Stimulated activated CD4-positive, alpha-beta T cell treated with anti-CD3 and anti-CD28 coated beads, Interleukin-12 subunit alpha, Interleukin-12 subunit beta, amount 100 ng/mL, for 4 hours (primary cell): ENCODE measurements at places on chromosomes 3 and 15.

GRCh38 chr3:101813817-101814440, 34.9 kb downstream of the NXPE3 start:
- DNase-seq, result no peak

- no peak for DNase-seq
Observed at GRCh38 chr3:3064297-3064696, 45.9 kb downstream of the IL5RA start.

DNA sequence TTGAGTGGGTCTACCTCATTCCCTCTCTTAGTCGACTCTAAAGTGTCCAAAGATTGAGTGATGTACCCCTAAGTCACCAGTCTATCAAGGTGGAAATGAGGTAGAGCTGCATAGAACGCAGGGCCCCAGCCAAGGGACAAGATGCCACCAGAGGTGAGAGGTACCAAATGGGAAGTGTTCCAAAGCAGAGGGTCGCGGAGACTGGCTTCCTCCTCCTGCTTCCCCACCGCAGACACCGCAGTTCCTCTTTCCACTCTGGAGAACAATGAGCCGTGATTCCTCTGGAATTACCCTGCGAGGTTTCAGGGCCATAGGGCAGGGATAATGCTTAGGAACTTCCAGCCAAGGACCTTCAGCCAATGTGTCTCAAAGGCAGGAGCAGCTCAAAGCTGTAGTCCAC, 55.8 kb downstream of the DAPK2 start:
- no peak for DNase-seq

DNA sequence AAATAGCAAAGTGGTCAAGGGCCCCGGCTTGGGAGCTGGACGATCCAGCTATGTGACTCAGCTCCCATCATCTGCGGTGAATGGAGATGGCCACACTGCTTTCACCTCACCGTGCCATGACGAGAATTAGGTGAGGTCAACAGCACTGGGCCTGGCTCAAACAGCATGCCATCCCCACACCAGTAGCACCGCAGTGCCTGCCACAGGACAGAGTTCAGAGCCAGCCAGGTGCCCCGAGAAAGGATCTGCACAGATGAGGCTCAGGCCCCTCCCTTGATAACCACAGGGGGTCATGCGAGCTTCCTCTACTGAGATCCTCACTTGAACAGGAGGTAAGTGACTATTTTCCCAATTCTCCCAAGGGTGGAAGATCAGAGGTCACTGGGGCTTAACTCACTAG, 29.4 kb downstream of the ZXDC start:
- DNase-seq, result no peak

GRCh38 chr15:75577401-75578172, 1.5 kb downstream of the PTPN9 start:
- no peak for DNase-seq

DNA sequence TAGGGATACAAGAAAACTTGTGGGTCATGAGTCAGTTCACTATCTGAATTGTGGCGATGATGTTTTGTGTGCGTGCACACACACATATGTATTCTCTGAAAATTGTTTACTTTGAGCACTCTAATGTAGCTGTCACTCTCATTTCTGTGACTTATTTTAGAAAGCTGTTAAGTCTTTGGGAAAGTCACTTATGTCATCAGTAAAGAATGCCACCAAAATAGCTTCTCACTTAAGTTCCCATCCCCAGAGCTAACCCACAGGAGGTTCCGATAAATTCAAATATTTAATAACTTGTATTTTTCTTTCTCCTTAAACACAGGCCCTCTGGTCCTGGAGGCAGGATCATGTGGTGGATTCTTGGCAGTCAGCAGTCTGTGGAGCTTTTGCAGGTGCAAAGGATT, 138.3 kb downstream of the LRIG1 start:
- DNase-seq, result no peak

DNA sequence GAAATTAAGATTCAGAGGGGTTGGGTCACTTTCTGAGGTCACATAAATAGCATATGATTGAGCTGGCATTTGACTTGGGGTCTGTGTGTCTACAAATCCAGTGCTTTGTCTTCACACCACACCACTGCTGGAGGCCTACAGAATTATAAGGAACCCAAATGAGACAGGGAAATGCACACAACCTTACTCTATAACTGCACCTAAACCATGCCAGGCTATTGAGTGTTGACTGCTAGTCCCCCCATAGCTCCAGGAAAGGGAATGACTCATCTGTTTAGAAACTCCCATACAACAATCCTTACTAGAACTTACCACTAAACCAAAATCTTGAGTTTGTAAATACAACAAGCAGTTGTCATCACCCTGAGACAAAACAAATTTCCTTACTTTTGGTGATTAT, 16.9 kb upstream of the TSC22D2 start:
- DNase-seq, result no peak

- DNase-seq, result no peak
Observed at GRCh38 chr3:25938566-25939325, 148.9 kb downstream of the OXSM start.

GRCh38 chr3:185561958-185562357, 9.6 kb upstream of the LIPH start:
- no peak for DNase-seq

GRCh38 chr3:23459465-23459864, 256.3 kb downstream of the UBE2E2 start:
- DNase-seq, result no peak

- no peak for DNase-seq
Observed at GRCh38 chr15:84856731-84857417, 27.6 kb upstream of the SLC28A1 start.

GRCh38 chr3:185647134-185647879, 61.2 kb downstream of the SENP2 start:
- DNase-seq, result no peak

GRCh38 chr3:9727041-9727595, 4.4 kb upstream of the BRPF1 start:
- DNase-seq, result peak; percentile 25

DNA sequence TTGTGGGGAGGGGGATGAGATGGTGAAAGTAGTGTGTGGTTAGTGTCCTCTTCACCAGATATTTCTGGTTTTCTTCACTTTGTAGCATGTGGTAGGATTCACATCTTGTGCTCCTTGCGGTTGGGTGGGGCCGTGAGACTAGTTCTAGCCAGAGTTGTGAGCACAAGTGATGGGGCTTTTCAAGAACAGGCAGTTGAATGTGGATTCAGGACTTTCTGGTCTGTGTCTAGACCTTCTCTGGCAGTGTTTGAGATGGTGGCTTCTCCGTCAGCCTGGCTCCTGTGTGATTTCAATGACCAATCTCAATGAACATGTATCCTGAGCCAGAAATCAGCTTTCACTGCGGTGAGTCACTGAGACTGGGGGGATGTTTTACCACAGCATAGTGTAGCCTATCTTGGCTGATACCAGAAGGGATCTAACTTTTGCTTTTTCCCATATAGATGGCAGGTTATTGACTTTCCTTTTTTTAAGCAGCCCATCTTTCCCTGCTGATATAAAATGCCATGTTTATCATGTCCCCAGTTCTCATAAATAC, 82.6 kb downstream of the RPLP1 start:
- DNase-seq, result no peak

- DNase-seq, result no peak
Observed at GRCh38 chr3:23455084-23455483, 252.0 kb downstream of the UBE2E2 start.

- DNase-seq, result no peak
Observed at GRCh38 chr3:14962762-14963161, 15.4 kb downstream of the NR2C2 start.

DNA sequence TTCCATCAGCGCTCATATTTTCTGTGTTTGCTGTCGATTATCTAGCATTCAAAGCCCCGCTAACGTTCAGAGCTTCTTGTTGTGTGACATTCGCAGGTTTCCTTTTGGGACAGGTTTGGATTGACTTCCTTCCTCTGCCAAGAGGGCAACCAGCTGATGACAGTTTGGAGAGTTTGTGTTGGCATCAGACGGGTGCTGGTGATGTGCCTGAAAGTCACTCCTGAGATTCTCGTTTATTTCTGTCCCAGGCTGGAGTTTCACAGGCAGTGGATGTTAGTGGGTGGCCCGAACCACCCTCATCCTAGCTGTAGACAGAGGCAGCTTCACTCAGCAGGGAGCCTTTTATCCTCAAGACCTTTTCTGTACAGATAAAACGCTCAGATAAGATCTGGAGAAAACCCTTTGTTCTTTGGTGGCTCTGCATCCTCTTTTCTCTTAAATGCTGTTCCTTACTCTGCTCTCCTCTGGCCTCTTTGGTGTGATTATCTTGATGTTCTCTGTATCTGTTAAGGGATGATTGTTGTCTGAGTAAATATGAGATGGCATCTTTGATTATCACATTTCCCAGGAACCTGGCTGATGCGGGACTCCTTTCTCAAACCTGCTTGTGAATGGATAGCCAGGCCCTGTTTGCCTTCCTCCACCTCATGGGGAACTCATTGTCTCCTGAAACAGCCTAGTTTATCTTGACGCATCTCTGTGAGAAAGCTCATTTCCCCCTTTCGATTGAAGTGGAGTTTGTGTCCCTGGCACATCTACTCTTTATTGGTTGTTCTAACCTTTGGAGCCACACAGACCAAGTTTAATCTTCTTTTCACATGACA, 35.9 kb downstream of the CGNL1 start:
- DNase-seq, result no peak

DNA sequence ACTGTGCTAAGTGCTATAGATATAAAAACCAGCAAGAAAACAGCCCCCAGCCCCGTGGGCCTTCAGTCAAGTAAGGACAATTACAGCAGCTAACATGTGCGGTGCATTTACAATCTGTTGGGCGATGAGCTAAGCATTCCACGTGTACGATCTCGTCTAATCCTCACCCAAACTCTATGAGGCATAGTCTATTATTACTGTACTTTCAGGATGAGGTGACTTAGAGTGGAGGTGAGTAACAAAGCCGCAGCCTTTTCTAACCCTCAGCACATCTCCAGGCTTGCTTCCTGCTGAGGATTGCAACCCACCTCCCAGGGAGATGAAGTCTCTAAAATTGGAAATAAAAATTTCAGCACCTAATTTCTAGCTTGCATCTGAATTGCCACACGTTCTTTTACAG, 53.2 kb upstream of the MCF2L2 start:
- no peak for DNase-seq

DNA sequence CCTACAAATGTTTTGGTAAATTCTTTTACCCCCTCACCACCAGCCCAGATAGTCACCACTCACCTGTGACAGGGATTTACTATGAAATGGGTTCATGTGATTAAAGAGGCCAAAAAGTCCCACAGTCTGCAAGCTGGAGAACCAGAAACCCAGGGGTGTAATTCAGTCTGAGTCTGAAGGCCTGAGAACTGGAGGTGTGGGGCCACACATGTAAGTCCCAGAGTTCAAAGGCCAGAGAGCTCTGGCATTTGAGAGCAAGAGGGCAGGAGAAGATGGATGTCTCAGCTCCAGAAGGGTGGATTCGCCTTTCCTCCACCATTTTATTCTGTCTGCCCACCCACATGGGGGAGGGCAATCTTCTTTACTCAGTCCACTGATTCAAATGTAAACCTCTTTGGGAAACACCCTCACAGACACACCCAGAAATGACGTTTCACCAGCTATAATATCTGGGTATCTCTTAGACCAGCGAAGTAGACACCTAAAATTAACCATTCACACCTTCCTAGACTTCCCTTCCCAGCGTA, 11.9 kb downstream of the RTP3 start:
- no peak for DNase-seq

- DNase-seq, result no peak
Observed at GRCh38 chr3:24048843-24049242, 103.8 kb downstream of the NR1D2 start.

GRCh38 chr3:165133188-165133899, 55.0 kb upstream of the SI start:
- no peak for DNase-seq

- no peak for DNase-seq
Observed at GRCh38 chr3:127663151-127663550, 9.6 kb upstream of the ABTB1 start.

DNA sequence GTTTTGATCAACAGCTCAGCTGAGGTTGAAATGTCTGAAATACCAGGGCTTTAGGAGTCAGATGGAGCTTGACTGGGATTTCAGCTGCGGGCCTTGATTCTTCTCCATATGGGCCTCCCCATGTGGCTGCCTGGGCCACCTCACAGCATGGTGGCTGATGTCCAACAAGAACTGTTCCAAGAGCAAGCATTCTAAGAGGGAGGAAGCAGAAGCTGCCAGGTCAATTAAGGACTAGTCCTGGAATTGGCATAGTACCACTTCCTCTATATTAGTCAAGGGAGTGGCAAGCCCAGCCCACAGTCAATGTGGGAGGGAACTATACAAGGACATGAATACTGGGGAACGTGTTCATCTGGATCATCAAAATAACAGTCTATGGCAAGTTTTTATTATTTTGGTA, 181.7 kb upstream of the ANKRD28 start:
- DNase-seq, result no peak
